Endodermal cell (in vitro differentiated cells): ENCODE measurements at places on chromosomes 11 and 22. TPM values are rescaled to one million over a fixed set of nuclear protein-coding genes. Genes with fewer than 3 reads are reported as not detected.

Gene CD248
- total RNA-seq, result 0.40 and 0.99 TPM in 2 replicates

Gene TM7SF2
- total RNA-seq, result 97.9 to 102 TPM (median 102 TPM) in 3 replicates

DNA sequence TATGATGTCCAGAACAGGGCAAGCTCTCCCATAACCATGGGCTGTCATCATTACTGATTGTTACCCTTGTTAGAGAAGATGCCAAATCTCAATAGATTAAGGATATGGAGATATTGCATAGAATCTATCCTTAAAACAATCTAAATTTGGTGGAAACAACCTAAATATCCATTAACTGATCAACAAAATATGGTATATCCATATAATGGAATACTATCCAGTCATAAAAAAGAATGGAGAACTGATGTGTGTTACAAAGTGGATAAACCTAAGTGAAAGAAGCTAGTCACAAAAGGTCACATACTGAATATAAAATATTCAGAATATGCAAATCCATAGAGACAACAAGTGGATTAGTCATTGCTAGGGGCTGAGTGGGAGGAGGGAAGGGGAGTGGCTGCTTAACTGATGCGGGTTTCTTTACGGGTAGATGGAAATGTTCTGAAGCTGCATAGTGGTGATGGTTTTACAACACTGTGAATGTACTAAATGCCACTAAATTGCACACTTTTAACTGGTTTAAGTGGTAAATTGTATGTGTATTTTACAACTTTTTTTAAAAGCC lies 36.1 kb upstream of the SMCO4 start:
- no peak for DNase-seq

DNA sequence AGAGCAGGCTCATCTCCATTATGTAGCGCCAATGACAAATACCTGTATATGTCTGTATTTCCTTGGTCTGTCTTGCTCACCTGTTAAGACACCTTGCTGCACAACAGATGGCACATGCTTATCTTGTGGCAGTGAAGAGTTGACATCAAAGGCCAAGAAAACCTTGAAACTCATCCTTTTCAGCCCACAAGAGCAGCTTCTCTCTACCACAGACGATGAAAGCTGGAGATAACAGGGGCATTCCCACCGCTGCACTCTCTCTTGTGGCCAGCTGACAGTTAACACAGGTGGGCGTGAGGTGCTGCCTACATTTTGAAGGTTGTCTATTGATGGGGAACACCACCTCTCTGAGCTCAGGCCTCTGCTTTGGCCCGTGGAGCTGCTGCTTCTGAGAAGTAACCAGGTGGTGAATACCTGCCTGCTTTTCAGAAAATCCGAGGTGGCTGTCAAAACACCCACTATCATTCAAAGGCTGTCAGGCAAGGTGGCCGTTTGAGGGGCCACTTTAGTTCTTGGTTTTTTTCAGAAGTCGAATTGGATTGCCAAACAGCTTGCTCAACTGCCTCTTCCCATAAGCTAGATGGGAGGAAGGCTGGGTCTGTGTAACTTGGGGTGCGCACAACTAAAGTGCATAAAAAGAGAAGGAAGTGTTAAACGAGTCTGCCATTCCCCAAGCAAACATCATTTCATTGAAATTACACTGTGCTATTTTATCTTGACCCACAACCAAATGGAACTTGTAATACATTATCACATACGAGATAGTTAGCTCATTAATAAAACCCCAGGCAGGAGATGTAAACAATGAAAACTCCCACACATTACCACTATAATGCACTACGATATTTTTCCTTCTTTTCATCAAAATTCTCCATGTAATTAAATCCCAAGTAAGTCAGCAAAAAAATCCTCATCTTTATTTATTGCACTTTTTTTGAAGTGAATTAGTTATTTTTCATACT lies 87.1 kb upstream of the RAG2 start:
- DNase-seq, result no peak

Gene PCNX3
- 23.2 to 56.2 TPM (median 48.1 TPM) in 3 replicates for total RNA-seq

GRCh38 chr11:121422675-121423074 lies 29.4 kb upstream of the SORL1 start:
- no peak for DNase-seq

DNA sequence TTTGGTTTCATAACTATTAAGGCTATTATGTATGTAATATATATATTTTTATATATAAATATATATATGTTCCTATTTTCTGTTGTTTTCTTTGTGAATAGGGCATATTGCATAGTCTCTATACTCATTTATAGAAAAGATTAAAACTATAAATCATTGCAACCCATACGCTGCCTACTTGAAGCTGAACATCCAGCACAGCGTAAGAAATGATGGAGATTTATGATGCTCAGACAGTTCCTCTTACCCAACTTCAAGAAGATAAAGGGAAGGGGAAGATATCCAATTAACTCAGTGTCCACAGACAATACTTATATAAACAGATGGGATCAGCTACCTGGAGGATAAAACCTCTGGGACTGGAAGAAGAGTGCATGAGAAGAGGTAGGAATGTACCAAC lies 791.7 kb downstream of the FAM181B start:
- DNase-seq, result no peak

DNA sequence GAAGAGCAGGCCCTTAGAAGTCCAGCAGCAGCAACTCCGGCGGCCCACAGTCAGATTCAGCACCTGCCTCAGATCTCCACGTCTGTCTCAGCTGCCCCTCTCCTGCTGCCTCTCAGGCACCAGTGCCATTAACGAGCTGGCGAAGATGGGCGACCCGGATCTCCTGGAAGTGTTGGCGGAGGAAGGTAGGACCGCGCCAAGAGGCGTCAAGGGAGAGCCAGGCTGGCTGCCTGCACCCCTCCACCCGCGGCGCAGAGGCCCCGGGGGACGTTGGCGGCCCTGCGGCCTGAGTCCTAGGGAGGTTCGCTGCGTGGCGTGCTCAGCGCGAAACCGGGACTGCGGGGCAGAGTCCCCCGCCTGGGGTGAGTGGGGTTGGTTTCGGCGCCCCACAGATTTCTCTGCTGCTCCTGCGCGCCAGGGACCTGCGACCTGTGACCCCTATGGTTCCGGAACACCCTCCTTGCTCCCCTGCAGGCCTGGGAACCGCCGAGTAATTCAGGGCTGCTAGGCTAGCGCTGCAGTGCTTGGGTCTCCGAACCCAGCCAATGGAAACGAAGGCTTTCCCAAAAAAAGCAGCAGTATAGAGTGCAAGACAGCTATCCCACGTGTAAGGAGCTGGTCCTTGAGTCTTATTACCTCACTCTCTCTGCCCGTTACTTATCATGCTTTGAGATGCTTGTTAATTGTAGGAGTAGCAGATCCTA lies 615 bp downstream of the ANO5 start:
- peak; percentile 85 for DNase-seq

Gene HIKESHI
- 70.9 to 83.8 TPM (median 76.3 TPM) in 3 replicates for total RNA-seq

Gene TMPRSS5
- 1.0 and 2.8 TPM in 2 replicates for total RNA-seq

DNA sequence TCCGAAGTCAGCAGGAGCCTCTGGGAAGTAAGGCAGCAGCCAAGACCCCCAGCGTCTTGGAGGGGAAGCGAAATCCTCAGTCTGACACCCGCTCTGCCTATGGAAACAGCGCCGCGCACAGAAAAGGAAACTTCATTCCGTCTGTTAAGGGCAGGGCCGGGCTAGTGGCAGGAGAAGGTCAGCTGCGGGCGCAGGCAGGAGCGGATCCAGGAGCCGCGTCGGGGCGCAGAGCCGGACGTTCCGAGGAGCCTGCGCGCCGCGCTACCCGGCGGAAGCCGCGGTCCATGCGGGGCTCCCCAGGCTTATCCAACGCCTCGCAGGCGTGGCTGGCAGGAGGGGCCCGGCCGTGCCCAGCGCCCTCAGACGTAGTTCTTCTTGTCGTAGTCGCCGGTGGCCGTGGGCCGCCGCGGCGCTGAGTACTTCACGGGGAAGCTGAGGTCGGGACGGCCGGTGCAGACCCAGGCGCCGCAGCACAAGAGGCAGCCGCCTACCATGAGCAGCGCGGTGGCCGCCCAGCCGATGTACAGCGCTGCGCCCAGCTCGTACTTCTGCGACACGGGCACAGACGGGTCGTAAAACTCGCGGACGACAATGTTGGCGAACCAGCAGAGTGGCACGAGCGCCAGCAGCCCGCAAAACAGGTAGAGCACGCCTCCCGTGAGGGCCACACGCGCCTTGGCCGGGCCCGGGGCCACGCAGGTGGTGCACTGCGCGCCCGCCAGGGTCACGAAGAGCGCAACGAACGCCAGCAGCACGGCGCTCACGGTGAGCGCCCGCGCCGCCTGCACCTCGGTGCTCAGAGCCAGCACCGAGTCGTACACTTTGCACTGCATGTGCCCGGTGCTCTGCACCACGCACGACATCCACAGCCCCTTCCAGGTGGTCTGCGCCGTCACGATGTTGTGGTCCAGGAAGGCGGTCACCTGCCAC lies 705 bp downstream of the CLDN5 start:
- DNase-seq, result peak; percentile 87

DNA sequence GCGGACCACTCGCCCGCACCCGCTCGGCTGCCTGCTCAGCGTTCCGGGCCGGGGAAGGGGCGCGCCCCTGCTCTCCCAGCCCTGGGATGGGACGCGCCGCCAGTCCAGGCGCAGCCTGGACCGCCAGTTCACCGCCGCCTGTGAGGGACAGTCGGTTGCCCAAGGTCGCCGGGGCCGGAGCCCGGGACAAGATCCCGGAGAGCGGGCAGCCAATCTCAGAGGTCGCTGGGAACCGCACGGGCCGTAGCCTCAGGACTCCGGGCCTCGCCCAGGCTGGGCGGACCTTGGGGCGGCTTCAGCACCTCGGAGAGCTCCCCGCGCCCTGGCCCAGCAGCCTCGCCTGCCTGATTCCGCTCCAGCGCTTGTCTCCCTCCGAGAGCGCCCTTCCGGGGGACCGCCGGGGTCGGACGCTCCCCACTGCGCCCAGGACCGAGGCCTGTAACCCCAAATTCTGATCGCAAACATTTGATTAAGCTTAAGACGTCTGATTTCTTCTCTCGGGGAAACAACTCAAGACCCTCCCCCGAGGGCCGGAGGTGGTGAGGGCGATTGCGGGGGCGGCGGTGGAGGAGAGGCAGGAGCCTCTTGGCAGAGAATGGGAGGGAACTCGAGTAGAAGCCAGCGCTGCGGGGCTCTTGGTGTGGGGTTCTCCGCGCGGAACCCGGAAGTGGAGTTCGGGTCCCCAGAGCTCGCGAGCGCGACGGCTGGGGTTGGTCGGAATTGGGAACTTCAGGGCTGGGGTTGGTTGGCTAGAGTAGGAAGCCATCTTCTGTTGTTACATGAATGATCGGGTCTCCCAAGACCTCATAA lies 1.1 kb upstream of the CHRM4 start:
- DNase-seq, result peak; percentile 97

Gene PDE3B
- 6.4 to 15.3 TPM (median 11.7 TPM) in 3 replicates for total RNA-seq

Gene ZNF214
- 7.0 and 8.0 TPM in 2 replicates for total RNA-seq

Gene CYB5R2
- 31.7 to 37.3 TPM (median 33.1 TPM) in 3 replicates for total RNA-seq

DNA sequence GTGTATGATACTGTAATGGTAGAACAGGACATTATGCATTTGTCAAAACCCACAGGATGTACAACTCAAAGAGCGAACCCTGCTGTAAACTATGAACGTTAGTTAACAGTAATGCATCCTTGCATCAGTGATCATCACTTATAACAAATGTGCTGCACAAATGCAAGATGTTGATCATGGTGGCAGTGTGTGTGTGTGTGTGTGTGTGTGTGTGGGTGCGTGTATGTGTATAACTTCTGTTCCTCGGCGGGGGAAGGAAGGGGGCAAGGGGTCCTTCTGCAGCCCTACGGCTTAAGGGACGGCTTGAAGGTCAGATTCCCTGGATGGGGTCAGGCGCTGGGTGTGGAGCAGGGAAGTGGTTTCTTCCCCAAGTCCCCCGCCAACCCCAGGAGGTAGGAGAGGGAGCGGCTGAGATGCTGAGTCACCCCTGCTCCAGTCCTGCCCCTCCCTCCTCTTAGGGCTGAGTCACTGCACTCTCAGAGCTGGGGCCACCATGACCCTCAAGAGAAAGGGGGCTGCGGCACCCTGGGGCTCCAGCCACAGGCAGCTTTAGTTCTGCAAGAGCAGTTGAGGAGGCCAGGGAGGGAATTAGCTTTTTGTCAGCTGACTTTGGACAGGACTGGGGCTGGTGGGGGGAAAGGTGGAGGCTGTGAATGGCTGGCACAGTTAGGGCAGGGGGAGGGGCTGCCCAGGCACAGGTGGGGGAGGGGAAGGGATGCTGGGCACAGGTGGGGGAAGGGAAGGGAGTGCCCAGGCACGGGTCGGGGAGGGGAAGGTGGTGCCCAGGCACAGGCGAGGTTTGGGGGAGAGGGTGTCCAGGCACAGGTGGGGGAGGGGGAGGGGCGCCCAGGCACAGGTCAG lies 8.8 kb upstream of the CTSD start:
- peak; percentile 88 for DNase-seq

Gene TMPRSS13
- 0.96 to 2.5 TPM (median 2.4 TPM) in 3 replicates for total RNA-seq
